ENCODE measurements at places on chromosomes 6 and 20.

- DNase-seq = no peak
These were observed 83.7 kb downstream of the SULF2 start for GRCh38 chr20:47701612-47702011.

GRCh38 chr20:15618110-15618509, 955.1 kb downstream of the KIF16B start:
- DNase-seq = no peak

- no peak for DNase-seq
These were observed 31.8 kb upstream of the PTGIS start for GRCh38 chr20:49599746-49600113.

DNA sequence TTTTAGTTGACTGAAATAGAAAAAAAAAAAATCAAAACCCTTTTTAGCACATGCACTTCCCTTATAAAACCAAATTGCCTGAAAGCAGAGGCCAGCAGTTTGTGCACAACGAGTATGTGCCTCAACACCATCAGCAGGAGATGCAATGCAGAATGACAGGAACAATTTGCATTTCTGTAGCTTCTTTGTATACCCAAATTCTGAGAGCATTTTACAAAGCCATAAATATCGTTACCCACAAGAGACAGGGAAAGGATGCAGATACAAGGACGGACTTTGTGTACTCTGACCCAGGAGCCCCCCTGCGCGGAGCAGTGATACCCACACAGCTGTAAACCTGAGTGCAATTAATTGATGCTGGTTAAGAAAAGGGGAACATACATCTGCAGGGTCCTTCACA, 285.6 kb downstream of the PRKN start:
- no peak for DNase-seq

DNA sequence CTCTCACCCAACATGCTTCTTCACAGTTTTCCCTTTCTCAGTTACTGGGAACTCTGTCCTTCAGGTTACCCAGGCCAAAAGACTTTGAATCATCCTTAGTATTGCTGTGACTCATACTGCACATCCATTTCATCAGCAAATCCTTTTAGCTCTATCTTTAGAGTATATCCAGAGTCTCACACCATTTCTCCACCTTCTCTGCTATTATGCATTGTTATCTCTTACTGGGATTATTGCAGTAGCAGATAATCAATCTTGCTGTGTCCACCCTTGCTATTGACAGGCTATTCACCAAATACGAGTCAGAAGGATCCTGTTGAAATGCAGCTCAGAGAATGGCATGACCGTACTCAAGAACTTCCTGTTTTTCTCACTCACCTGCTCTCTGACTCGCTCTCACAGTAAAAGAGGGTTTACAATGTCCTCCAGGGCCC, 57.3 kb downstream of the BCKDHB start:
- no peak for DNase-seq

- DNase-seq = no peak
These were observed 954 bp downstream of the HSD17B8 start for GRCh38 chr6:33205191-33206026.

DNA sequence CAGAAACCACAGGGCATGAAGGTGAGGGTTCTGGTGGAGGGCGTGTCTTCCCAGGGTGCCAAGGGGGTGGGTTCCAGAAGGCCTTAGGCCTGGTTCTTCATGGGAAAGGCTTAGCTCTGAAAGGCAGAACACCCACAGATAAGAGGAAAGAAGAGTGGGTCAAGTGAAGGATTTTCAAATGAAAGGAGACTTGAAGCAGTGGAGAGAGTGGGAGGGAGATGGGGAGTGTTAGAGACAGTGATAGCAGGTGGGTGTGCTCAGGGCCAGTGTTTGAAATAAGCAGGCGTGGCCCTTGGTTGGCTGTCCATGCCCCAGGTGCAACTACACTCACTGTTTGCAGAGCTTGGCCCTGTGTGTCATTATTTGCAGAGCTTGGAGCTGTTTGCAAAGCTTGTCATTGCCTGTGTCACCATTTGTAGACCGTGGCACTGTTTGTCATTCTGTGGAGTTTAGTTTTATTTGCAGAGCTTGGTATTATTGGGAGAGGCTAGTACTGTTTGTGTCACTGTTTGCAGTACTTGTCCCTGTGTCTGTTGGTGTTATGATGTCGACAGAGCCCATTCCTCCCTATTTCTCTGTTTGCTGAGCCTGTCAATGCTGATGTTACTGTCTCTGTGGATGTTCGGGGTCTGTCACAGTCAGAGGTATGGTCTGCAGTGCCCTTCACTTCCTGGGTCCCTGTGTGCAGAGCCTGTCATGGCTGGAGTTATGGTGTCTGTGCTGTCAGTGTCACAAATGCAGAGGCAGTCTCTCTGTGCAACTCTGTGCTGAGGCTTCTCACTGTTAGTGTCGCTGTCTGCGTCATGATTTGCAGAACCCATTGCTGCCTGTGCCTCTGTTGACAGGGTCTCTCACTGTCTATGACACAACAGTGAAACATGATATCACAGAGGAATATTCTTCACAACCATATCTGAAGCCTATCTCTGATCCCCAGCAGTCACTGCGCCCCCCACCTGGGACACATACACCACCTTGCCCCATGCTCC, 127.7 kb upstream of the LRFN2 start:
- DNase-seq = no peak

DNA sequence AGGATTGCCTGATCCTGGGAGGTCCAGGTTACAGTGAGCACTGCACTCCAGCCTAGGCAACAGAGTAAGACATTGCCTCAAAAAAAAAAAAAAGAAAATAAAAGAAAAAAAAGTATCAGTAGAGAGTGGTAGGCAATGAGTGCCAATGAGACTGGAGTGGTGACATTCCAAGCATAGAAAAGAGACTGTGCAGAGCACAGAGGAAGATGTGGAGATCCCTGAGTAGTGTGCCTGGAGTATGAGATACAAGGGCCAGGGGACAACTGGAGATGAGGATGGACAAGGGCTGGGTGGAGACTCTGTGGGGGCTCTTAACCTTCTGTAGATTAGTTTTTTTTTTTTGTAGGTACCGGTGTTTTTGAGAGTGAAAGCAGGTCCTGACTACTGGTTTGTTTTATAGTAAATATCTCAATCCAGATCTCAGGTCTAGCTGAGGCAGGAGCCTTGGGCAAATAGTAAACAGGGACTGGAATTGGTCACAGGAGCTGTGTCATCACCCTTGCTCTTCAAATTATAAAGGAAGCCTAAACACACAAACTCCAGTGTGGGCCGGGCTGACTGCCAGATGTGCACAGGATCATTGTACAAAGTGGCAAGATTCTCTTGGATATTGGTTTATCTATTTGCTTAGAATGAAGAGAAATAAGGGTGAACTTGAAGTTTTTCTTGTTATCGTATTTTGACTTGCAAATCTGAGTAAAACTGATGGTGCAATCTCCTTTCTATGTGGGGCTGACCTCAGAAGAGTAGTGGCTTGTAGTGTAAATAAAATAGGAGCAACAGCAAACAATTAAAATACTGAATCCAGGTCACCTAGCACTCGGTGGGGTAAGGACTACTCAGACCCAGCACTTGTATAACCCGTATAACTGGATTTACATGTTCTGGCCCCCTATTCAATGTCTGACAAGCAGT, 144.9 kb downstream of the SOX4 start:
- DNase-seq = no peak

DNA sequence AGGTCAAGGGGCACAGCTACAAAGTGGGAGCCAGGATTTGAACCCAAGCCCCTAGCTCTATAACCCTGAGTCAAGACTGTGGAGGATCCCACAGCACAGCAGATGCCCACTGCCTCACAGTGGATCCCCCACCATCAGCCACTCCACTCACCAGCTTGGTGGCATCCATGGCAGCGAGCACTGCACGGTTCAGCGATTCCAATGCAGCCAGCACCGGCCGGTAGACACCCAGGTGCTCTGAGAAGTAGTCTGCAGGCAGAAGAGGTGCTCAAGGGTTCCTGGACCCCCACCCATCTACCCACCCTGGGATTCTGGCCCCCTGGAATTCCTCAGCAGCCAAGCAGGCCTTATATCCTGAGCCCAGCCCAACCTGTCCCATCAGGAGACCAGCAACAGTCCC, 2.5 kb downstream of the ACTL10 start:
- DNase-seq = no peak

- no peak for DNase-seq
These were observed 46.2 kb upstream of the EEF1A1 start for GRCh38 chr6:73566954-73567591.

GRCh38 chr6:7378740-7379139, 10.8 kb downstream of the CAGE1 start:
- DNase-seq = no peak

DNA sequence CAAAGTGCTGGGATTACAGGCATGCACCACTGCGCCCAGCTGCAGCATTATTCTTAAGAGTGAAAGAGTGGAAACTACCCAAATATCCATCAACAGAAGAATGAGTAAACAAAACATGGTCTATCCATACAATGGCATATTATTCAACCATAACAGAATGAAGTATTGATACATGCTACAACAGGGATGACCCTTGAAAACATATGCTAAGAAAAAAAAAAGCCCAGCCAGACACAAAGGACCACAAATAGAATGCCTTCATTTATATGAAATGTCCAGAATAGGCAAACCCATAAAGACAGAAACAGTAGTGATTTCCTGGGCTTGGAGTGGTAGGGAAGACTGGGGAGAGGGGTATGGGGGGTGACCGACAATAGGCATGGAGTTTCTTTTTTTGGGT, 7.1 kb downstream of the TUBB2B start:
- DNase-seq = no peak

DNA sequence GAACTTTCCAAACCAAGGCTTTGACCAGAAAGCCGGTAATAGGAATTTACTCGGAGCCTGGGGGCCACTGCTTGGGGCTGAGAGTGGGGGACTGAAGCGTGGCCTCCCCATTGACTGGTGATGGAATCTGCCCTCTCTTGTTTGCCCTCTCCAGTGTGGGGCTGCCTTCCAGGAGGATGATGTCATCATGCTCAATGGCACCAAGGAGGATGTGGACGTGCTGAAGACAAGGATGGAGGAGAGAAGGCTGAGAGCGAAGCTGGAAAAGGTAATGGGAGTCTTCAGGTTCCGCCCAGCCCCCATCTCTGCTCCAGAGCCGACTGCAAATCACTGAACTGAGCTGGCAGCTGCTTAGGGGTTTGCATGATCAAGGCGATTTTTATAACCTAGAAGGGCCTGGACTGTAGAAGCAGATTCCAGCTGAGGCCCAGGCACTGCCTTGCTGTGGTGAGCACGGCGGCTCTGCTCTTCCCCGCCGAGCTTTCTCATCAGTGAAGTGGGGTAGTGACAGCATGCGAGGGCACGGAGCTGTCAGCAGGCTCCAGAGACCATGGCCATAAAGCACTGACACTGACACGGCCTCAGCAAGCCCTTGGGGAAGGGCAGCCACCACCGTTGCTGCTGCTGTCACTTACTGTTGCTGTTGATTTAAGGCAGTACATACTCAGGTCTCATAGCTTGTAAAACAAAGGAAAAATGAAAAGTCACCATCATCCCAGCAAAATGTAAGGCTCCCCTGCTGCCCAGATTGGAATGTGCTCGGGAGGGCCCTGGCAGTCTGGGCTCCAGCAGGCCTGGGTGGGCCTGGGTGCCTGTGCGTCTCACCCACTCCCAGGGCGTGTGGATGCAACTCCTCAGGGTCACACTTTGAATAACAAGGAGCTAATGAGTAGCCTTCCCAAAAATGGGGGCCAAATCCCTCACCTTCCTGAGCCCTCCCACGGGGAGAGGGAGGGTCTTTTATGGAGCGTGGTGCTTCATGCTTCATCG, 11.1 kb upstream of the FAM209A start:
- no peak for DNase-seq

- no peak for DNase-seq
These were observed 608.4 kb downstream of the EPHA7 start for GRCh38 chr6:92810913-92811312.

DNA sequence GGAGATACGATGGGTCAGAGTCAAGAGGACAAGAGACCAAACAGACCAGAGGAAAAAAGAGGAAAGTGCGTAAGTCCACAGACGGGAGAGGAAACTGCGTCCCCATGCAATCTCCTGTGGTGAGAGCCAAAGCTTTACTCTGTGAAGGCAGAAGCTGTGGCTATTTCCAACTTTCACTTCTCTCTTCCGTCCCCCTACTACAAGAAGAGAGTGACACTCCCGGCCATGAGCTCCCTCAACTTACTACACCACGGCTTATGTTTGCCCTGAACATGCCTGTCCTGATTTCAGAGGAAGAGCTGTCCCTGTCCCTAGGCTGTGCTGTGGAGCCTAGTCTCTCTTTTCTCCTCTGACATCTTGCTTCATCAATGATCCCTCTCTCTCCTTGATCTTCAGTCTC, 11.5 kb upstream of the SSR1 start:
- DNase-seq = no peak

GRCh38 chr6:116419069-116419786, 41.9 kb upstream of the CALHM6 start:
- DNase-seq = no peak

DNA sequence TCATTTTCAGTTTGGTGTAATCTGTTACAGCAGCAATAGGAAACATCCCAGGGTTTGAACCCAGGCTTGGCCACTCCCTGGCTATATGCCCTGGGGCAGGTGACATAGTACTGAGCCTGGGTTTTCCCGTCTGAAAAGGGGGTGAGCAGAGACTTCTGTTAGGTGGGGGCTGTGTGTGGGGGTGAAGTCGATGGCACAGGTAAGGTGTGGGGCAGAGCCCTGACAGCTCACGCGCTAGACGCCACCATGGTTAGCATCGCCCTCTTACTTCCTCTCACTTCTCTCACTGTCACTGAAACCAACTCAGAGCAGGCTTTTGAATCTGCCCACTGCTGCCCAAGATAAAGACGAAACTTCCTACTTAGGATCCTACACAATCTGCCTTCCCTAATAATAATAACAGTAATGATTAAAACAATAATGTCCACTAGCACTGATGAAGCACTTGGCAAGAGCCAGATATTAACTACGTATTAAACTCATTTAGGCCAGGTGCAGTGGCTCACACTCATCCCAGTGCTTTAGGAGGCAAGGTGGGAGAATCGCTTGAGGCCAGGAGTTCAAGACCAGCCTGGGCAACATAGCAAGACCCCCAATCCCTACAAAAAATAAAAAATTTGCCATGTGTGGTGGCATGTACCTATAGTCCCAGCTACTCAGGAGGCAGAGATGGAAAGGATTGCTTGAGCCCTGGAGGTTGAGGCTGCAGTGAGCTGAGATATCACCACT, 117.9 kb upstream of the PTPN1 start:
- DNase-seq = no peak

GRCh38 chr6:143544011-143544696, 32.6 kb upstream of the FUCA2 start:
- no peak for DNase-seq

- DNase-seq = no peak
These were observed 154.9 kb downstream of the FOXA2 start for GRCh38 chr20:22429175-22430153.

DNA sequence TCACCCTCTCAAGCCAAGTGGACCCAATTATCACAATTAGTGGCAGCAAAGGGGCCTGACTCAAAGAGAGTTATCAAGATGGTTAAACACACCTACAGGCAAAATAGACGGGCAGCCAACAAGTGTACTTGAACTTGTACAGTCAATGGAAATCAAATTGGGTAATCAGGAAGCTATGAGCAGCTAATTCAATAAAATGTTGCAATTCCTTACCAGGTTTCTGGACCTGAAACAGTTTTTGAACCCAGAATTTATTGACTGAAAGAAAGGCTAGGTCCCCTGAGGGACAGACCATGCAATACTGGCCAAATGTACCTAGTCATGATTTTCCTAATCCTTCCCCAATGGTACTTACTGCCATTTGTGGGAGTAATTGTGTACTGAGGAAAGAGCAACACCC, 679.8 kb downstream of the EPM2A start:
- no peak for DNase-seq

Measured in activated CD4-positive, alpha-beta T cell treated with anti-CD3 and anti-CD28 coated beads, Interleukin-2, amount 50 U/mL, for 24 hours (primary cell).